ENCODE measurements at places on chromosomes 7 and 10.
A peak's percentile ranks its signal among the peaks of the same experiment; 100 is the strongest.

DNA sequence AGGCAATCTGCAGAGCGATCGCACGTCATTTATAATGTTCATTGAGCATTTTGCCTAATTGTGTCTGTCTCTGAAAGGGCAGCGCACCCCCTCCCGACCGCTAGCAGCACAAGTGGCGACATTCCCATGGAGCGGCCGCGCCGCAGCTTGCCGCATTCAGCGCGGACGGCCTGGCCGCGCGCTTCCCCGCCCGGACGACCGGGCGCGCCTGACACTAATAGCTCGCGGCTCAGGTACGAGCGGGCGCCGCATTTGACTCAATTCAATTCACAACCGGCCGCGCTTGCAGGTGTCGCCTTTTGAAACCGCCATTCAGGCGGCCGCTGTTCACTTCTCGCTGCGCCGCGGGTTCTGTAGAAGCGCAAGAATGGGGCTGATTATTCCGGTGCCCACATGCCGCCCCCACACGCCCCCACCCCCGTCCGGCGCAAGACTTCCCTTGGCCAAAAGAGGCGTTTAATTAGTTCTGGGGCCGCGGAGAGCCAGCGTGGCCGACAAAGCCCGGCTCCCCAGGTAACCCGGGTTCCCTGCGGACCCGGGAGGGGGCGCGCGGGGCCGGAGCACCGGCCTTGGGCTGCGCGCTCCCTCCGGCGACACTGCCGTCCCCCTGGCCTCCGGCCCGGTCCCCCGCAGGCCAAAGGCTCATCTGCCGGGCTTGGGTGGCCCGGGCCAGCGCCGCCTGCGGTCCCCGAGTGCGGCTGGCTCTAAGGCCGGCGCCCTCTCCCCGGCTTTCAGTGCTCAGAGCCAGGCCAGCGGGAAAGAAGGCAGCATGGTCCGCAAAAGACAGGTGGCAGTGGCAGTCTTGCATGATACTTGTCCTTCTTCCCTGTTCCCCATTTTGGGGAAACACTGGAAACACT lies 18.7 kb upstream of the PTF1A start:
- DNase-seq = no peak

DNA sequence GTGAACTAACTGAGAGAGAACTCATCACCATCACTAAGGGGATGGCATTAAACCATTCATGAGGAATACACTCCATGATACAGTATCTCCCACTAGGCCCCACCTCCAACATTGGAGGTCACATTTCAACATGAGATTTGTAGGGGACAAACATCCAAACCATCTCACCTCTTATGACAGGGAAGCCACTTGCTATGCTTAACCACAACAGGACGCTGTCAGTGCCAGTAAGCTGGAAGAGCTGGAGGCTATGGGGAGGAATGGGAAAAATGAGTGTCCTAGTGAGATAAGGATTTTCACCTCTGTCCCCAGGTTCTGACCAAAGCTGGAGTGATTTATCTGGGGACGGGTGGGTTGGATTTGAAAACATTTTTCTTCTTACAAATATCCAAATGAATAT lies 17.6 kb downstream of the PLCE1 start:
- no peak for DNase-seq

DNA sequence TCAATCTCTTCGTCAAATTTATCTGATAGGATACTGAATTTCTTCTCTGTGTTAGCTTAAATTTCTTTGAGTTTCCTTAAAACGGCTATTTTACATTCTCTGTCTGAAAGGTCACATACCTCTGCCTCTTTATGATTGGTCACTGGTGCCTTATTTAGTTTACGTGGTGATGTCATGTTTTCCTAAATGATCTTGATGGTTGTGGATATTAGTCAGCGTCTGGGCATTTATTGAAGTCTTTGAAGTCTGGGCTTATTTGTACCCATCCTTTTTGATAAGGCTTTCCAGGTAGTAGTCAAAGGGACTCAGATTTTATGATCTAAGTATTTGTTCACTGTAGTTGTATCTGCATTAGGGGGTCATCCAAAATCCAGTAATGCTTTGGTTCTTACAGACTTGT lies 1407.5 kb upstream of the LRRTM3 start:
- DNase-seq = no peak

- no peak for DNase-seq
Observed at GRCh38 chr7:40220421-40220911, 85.7 kb downstream of the SUGCT start.

DNA sequence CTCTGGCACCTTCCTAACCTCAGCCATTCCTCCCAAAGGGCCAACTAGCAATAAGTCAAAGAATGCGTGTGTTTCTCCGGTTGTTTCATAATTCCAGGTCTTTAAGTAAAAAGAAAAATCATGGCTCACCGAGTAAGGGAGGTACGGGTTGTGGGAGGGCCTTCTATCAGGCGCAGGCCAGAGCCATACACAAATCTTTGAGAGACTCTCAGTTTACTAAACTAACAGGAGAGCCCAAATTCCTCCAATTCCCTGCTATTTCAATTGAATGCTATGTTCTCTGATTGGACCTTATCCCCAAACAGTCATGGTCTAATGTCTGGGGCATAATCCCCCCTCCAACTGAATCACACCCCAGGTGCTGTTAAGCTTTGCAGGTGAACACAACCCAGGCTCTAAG lies 26.2 kb upstream of the SLF2 start:
- DNase-seq = no peak

GRCh38 chr7:3180604-3181003 lies 120.4 kb upstream of the SDK1 start:
- DNase-seq = no peak

GRCh38 chr7:27960415-27960814 lies 220.2 kb downstream of the JAZF1 start:
- no peak for DNase-seq

GRCh38 chr7:2616387-2617324 lies 15.1 kb upstream of the TTYH3 start:
- no peak for DNase-seq

DNA sequence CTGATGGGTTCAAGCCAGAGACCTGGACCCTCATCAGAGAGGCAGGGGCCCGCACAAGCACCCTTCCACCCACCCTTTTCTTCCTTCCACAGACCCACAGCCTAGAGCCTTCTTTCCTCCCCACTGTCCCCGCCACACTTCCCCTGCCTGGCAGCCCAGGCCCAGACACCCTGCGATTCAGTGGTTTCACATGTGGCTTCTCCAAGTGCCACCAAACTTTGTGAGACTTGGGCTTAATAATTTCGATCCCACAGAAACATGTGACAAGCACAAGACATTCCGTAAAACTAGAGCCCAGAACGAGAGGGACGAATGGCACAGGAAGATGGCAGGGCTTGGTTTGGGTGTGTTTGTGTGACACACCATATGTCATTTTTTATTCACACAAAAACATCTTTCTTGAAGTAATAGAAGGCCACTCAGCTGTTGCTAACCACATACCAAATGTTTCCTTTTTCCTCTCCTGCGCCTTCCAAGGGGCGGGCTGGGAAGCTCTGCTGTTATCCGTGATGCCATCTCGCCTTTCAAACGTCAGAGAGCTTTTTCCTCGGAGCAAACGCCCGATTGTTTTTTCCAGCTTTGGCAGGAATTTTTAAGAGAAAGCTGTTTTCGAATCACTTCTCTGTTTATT lies 162.9 kb downstream of the GRK5 start:
- DNase-seq = no peak

- DNase-seq = no peak
Observed at GRCh38 chr7:102079140-102080018, 207.3 kb upstream of the SH2B2 start.

DNA sequence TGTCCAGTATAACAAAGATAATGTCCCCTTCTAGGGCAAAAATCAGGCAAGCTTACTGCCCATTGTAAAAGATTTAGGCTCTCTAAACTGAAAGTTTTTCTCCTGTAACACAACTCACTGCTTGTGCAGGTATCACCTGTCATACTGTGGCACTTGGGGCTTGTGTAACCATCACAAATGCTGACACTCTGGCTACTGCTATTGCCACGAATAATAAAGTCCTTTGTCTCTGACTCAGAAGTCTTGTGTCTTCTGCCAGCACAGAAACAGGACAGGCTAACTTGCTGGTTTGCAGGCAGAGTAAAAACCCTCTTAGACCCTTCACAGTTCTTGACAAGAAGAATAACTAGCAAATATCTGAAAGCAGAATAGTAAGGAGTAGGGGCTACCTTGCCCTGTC lies 273.9 kb downstream of the RPS24 start:
- DNase-seq = no peak

DNA sequence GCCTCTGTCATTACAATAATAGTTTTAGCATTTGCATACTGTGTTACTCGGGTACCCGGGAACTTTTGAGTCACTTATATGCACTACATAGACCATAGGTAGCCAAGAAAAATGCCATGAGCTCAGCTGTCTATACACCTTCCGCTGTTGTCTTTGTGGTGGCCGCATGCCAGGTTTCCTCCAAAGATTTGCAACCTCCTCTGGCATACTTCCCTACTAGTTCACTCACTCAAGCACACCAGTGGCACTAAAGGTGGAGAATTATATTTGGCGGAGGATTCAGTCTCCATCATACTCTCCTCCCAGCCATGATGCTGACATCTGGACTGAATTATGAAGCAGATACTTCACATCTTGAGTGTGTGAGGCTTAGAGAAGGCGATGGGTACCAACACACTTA lies 35.6 kb upstream of the GRB10 start:
- no peak for DNase-seq

GRCh38 chr10:62456611-62457101 lies 82.5 kb downstream of the ZNF365 start:
- DNase-seq = no peak

DNA sequence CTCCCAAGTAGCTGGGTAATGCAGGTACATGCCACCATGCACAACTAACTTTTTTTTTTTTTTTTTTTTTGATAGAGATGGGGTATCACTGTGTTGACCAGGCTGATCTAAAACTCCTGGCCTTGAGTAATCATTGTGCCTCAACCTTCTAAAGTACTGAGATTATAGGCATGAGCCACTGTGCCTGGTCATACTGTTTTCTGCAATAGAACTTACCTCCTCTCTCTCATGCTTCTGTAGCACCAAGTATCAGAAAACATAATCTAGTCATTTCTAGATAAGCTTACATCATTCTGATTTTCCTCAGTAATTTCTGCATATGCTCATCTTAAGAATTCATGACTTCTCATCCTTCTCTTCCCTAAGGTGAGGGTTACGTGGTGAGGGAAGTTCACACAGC lies 210.0 kb downstream of the IMMP2L start:
- no peak for DNase-seq

GRCh38 chr7:107582875-107583274 lies 2.8 kb downstream of the BCAP29 start:
- DNase-seq = no peak

GRCh38 chr10:38157270-38157685 lies 63.1 kb downstream of the ZNF37A start:
- no peak for DNase-seq

- DNase-seq = no peak
Observed at GRCh38 chr10:58667658-58668310, 155.1 kb downstream of the BICC1 start.

DNA sequence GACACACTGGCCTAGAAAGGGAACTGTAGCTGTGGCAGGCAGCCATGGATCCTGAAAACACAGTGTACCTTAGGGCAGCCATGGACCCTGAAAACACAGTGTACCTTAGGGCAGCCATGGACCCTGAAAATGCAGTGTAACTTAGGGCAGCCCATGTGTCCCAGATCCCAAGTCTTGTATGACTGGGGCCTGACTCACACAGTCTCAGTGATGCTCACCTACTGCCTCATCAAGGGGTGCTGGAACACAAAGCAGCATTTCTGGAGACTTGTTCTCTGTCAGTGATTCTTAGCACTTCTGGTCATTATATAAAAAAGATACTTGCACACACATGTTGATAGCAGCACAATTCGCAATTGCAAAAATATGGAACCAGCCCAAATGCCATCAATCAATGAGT lies 70.2 kb upstream of the LAMB4 start:
- no peak for DNase-seq

GRCh38 chr7:50632561-50633413 lies 67.6 kb upstream of the DDC start:
- peak; percentile 39 for DNase-seq

GRCh38 chr10:51215951-51216834 lies 141.9 kb downstream of the PRKG1 start:
- no peak for DNase-seq

GRCh38 chr10:103583871-103584215 lies 90.3 kb downstream of the NEURL1 start:
- no peak for DNase-seq

DNA sequence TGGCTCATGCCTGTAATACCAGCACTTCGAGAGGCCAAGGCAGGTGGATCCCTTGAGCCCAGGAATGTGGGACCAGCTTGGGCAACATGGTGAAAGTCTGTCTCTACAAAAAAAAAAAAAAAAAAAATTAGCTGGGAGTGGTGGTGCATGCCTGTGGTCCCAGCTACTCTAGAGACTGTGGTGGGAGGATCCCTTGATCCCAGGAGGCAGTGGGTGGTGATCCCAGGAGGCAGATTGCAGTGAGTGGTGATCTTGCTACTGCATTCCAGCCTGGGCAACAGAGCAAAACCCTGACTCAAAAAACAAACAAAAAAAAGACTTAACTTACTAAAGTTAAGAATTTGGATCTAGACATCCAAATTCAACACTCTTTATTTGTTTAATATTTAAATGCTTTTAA lies 10.2 kb upstream of the ADO start:
- no peak for DNase-seq

GRCh38 chr7:137572056-137572784 lies 228.7 kb upstream of the PTN start:
- no peak for DNase-seq

DNA sequence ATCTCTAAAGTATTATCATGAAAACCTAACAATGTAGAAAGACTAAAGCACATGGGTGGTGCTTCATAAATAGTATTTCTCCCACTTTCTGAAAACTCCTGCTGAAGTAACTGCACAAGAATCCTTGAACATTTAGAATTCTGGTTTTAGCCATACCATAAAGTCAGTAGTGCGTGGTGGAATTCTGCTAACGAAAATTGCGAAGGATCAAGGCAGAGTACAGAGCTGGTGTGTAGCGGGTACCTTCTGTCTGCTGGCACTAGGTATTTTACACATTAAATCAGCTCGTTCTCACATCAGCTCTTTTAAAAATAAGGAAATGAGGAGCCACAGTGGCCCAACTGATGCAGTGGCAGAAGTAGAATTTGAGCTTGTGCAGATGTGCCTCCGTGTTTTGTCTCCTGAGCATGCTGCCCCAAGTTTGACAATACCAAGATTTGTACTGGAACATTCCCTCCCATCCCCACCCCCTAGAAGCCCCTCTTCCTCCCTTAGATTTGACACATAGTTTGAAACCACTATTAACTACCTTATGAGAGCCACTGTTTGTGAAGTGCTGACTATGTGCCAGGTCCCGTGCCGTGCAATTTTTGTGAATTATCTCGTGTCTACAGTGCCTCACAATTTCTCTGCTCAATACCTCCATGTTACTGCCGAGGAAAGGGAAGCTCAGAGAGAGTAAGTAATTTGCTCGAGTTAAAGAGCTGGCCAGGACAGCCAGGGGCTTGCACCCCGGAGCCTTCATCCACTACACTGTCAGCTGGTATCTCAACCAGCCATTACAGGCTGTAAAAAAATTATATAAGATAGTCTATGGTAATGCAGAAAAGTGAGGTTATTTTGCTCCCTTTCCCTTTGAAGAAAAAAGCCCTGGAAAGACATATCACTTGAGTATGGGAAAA lies 66.9 kb downstream of the EGFR start:
- no peak for DNase-seq
